ENCODE measurements at places on chromosomes 5 and 9. TPM values are rescaled to one million over a fixed set of nuclear protein-coding genes. Genes with fewer than 3 reads are reported as not detected.

DNA sequence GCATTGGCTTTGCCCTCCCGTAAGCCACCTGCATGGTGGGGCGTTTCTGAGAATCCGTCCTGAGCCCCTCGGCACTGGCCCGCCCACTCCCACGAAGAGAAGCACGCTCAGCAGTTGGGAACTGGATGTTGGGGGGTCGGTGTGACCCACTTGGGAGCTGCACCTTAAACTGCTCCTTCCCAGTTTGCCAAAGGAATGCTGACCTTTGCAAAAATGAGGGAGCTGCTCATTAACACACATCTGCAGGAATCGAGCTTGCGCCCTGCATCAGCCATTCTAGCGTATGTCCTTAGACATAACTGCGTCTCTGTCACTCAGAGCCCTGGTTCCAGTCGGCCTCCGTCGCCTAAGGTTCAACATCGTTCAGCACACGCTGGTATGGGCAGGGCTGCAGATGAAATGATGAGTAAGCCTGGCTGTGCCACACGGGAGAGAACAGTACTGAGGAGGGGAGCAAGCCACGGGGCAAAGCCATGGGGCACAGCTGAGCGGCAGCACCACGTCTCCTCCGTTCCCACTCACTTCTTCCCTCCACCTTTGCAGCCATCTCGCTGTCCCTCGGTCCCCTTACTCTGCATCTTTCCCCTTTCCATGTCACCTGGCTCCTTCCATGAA, 28.8 kb upstream of the NCS1 start:
- no peak for DNase-seq

PPP1R2B gene
- not detected for polyA plus RNA-seq

DNA sequence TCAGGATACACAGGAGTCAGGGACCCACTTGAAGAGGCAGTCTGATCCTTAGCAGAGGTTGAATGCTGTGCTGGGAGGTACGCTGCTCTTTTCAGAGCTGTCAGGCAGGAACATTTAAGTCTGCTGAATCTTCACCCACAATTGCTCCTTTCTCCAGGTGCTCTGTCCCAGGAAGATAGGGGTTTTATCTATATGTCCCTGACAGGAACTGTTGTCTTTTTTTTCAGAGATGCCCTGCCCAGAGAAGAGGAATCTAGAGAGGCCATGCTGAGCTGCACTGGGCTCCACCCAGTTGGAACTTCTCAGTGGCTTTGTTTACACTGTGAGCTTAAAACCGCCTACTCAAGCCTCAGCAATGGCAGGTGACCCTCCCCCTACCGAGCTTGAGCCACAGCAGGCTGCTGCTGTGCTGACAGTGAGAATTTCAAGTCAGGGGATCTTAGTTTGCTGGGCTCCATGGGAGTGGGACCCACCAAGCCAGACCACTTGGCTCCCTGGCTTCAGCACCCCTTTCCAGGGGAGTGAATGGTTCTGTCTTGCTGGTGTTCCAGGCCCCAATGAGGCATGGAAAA, 169.0 kb downstream of the FBXL17 start:
- no peak for DNase-seq

- no peak for DNase-seq
Observed at GRCh38 chr9:105299190-105299854, 54.9 kb downstream of the SLC44A1 start.

DNA sequence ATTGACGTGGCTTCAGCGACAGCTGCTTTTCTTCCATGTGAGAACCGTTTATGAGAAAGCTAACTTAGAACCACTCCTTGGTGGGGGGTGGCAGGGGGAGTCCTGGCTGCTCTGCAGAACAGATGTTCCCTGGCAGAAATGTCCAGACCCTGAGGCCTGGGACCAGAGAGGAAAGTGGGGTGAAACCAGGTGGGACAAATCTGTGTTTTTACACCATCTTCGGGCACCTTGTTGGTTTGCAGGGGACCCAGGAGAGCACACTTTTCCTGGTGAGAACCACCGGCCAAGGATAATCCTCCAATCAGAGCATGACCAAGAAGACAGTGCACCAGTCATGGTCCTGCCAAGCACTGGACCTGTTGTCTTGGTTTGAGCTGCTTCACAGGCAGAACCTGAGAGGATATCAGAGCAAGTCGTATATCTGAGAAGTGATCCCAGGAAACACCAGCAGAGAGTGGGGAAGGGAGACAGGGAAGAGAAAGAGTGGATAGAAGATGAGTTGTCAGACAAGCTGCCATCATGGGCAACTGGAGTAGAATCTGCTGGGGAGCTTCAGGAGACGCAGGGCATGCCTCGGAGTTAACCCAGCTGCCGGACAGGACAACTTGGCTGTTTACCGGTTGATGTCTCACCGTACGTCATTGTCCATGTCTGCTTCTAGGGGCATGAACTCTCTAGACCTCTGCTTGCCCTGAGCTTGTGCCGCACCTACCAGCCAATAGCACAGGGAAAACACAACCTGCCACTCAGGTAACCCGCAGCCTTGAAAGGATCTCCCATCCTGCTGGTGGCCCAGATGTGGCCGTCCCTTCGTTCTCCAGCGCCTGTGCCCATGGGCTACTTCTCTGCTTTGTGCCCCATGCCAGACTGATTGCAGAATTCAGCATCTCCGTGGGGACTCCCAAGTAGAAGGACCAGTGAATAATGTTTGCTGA, 178.4 kb upstream of the MVB12B start:
- no peak for DNase-seq

GRCh38 chr9:135178498-135178897, 91.0 kb downstream of the OLFM1 start:
- DNase-seq = peak; percentile 56

PGM5 gene
- 40.1 TPM for polyA plus RNA-seq

DNA sequence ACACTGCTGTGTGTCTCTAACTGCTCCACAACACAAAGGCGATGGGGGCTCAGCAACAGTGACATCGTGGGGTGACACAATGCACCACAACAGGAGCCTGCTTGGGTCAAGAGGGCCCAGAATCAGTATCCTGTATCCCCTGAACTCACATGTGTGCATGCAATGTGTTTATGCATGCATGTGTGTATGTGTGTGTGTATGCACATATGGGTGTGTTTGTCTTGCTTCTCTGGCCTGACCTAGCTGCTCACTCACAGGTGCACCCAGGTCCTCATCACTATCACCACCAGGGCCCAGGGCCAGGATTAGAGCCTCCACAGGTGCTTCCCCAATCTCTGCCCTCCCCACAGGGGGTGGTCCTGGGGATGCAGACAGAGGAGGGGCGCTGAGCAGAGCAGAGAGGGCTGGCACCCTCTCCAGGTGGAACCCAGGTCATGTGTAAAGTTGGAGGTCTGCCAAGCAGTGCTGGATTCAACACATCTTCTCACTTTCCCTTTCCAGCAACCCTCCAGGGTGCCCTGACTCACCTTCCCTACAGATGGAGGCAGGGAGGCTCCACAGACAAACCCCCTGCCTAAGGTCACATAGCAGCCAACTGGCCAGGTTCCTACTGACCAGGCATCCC, 18.1 kb upstream of the ZNF484 start:
- DNase-seq = no peak

DNA sequence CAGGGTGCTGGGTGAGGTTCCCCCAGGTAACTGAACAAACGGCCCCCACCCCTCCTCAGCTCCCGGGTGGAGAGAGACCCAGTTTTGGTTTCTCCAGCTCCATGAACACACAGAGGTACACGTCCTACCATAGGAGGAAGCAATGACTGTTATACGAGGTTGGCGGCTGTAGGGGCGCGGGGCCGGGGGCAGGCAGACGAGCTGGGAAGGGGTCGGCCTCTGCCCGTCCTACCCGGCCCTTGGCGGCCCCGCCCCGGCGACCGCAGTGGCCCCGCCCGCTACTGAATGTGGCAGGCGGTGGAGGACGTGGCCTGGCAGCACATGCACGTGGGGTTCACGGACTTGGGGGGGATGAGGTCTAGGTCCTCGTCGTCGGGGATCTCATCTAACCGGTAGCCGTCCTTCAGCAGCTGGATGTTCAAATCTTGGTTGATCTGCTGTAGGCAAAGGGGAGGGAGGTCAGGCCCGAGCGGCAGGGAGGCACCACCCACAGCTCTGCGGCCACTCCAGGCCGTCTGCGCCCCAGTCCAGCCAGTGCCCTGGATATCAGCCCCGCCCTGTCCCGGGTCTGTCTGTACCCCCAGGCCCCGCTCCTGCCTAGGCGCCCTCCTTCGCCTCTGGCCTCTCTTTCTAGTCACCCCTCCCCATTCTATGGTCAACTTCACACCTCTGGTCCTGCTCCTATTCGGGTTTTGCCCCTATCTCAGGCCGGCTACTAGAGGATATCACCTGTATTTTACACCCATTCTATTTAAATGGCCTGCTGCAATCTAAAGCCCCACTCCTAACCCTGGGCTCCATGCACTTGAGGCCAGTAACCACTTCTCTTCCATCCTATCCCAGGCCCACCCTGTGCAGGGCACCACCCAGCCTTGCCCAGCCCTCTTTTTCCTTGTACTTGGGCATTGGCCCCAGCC, 24.2 kb upstream of the MYORG start:
- no peak for DNase-seq

FOXD4 gene
- 0.43 TPM for polyA plus RNA-seq

GRCh38 chr5:160923411-160923810, 71.4 kb upstream of the ATP10B start:
- DNase-seq = no peak

CNTFR gene
- 32.6 TPM for polyA plus RNA-seq

DNA sequence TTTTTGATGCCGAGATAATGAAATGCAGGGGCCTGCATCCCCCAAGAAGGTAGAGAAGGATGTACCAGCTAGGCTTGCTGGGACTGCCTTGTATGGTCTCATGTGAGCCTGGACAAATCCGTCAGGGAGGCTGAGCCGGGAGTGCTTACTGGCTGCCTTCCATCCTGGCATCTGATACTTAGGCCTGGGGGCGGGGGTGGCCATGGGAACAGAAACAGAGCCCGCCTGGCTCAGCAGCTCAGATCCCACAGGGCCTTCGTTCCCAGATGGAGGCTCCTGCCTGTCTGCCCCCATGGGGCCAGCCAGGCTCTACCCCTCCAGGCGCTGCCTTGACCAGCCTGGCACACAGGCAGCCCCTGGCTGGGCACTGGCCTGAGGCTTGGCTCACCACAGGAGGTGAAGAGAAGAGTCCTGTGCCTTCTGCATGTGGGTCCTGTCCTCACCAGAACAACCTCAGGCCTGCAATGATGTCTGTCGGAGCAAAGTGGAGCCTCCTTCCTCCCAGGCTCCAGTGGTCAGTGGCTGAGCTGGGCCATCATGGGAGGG, 10.5 kb upstream of the SPATA31E1 start:
- peak; percentile 60 for DNase-seq

SLC1A3 gene
- polyA plus RNA-seq = 12.5 TPM

GRCh38 chr9:94933511-94933828, 207.0 kb downstream of the AOPEP start:
- no peak for DNase-seq

DNA sequence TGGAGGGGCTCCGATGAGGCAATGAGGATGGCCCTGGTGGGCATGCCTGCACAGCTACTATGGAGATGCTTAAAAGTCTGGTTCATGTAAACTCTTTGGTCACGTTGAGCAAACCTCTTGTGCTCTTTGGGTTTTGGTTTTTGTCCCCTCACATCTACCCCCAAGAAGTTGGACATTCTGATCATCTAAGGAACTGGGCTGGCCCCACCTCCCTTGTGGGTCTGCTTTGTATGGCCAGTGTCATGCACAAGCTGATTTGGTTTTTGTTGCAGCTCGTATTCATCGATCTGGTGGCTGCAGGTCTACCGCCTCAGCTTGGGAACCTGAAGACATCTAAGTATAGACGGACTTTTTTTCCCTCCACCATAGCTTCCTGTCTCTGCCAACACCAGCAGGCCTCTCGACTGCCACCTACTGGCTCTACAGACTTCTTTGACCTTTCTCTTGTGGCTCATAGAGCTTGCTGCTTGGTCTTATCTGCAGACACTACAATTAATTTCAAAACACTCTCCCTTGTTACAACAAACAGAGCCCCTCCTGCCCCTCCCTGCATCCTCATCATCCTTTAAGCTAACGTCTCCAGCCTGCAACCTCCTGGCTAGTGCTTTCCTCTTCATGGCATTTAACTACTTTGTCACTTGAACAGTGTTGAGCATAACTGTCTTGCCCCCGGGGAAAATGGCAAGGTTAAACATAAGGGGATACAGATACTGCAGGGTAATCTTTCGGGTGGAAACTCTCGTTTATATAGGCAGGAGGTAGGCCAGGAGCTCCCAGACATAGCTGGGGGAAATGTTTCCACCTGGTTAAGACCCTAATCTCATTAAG, 34.5 kb downstream of the TSTD2 start:
- DNase-seq = peak; percentile 85

KLHL3 gene
- polyA plus RNA-seq = 2.9 TPM

GRCh38 chr5:9279774-9280173, 266.1 kb downstream of the SEMA5A start:
- no peak for DNase-seq

DNA sequence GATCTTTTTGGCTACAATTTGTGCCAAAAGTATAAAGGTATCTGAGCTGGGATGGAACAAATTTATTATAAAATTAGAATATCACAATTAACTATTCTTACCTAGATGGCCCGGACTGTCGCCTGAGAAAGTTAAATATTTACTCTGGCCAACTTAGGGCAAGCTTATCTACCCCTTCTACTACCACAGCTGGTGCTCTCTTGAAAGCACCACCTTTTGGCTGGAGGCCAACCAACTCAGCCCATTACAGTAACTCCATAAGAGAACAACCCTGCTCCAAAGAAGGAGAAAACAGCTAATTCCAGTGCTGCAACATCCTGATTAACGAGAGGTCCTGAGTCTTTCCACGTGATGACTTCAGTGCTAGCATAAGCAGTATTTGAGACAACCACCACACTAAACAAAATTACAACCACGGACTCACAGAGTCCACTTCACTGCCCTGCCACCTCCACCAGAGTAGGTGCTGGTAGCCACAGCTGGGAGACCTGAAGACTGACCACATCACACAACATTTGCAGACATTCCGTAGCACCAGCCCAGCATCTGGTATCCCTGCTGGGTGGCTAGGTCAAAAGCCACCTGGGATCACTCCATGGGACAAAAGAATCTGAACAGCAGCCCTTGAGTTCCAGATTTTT, 43.2 kb downstream of the RGMB start:
- no peak for DNase-seq

GRCh38 chr9:97858826-97859225, 5.8 kb downstream of the FOXE1 start:
- DNase-seq = no peak

DNA sequence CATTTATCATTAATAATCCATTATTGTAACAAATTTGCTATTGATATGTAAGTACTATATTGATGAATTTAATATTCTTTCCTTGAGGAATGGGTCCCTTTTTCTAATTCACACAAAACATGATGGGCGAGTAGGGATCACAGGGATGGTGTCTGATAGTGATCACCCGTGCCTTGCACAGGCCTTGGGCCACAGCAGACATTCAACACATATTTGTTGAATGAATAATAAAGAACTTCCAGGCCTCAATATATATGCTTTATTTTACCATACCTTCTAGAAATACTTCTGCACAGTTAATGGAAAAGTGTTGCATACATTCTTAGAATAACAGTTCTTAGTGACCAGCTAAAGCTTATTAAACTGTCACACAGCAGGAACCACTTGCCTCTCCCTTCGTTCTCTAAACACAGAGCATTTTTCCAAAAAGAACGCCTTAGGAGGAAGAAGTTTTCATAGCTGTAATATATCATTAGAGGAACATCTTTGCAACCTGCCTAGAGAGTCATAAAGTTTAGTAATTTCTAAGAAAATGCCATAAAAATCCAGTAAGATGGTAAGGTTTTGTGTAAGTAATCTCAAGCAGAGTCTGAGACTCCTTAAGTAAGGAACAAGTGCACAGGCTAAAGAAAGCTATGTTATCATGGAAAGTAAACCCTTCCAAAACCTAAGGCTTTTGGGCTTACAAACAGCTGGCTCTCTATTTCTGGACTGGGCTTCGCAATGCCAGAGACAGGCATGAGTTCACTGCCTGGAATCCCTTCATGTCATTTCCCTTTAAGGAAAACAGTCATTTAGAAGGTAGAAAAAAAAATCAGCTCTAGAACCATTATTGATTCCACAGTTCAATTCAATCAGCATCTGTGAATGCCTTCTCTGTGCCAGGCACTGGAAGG, 17.7 kb downstream of the TTLL11 start:
- DNase-seq = peak; percentile 75

BTNL8 gene
- polyA plus RNA-seq = 0.09 TPM
